Anterior cingulate cortex (tissue), 58 donors: ENCODE measurements at places on chromosomes 2 and 18.

GRCh38 chr2:98736464-98736889 lies 5.5 kb upstream of the MGAT4A start:
- no peak for DNase-seq

- DNase-seq, result no peak
Measured at GRCh38 chr2:46241344-46241743, 55.9 kb upstream of the EPAS1 start.

DNA sequence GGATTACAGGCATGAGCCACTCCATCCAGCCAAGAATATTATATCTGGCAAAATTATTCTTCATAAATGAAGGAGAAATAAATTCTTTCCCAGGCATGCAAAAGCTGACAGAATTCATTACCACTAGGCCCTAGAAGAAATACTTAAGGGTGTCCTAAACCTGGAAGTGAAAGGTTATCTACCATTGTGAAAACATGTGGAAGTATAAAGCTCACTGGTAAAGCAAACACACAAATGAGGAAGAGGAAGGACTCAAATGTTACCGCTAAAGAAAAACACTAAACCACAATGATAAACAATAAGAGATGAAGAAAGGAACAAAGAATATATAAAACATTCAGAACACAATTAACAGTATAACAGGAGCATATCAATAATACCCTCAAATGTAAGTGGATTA lies 171.8 kb downstream of the CAMKMT start:
- DNase-seq, result no peak

DNA sequence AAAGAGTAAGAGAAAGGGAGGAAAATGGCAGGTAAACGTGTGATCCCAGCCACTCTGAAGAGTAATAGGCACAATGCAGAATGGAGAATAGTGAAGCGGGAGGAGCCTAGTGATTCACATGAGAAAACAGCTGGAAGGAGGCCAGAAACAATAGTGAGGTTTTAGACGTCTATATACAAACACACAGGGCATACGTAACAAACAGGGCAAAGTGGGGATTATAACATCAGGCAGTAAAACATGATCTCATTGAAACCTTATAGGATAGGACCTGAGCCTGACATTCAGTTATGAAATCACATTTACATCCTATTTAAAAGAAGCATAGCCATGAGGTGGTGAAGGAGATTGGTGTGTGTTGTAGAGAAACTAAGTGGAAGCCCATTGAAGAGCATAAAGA lies 33.0 kb upstream of the GATA6 start:
- DNase-seq, result no peak

DNA sequence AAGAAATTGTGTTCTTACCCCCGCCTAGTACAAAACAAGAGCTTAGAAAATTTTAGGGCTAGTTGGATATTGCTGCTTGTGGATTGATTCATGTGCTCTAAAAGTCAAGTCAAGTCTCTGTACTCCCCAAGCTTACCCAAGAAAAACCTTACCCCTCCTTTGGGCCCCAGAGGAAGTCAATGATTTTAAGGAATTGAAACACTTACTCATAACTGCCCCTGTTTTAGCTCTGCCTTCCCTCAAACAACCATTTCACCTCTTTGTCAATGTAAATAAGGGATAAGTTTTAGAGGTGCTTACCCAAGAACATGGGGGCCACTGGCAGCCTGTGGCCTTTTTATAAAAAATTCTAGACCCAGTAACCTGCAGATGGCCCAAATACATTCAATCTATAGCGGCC lies 136.6 kb upstream of the RMP24 start:
- no peak for DNase-seq

GRCh38 chr2:237510502-237511217 lies 23.6 kb downstream of the MLPH start:
- DNase-seq, result no peak

- DNase-seq, result no peak
Measured at GRCh38 chr18:58541789-58542425, 87.0 kb downstream of the ALPK2 start.

DNA sequence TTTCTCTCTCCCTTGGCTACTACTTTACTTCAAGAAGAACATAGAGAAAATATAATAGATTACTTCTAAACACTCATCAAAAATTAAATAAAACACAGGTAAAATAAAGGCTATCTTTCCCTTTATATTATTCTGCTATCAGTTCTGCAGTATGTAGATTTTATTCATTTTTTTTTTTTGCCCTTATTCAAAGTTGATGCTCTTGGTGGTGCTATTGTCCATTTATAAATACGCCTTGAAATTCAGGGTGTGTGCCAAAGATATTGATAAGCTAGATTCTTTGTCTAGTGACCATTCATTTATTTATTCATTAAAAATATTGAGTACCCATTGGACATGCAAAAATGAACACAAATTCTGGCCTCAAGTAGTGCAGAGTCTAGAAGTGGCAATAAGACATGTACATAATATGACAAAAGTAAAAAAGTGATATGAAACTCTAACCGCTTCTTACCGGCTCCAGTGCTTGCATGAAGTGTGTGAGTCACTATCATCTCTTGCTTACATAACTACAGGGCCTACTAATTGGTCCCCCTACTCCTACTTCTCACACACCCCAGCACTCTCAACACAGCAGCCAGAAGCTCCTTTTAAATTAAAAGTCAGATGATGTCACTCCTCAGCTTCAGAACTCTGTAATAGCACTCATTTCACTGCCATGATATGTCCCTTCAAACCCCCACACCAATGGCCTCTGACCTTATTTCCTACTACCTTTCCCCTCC lies 208.3 kb upstream of the FANCL start:
- no peak for DNase-seq

DNA sequence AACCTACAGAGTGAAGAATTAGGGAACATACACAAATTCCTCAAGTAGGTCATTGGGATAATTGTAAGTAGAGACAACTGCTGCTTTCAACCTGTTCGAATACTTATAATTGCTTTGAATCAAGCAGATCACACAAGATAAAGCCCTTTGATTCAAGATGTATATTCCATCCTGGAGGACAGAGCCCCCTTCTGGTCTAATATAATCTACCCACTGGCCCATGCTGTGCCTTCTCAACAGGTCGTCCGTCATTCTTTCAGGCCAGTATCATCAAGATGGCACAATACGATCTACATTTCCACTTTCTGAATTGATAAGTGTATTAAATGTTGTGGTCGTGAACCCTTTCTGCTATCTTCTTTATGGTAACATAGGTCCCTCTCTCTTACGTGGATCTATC lies 387.0 kb upstream of the CDH19 start:
- no peak for DNase-seq

DNA sequence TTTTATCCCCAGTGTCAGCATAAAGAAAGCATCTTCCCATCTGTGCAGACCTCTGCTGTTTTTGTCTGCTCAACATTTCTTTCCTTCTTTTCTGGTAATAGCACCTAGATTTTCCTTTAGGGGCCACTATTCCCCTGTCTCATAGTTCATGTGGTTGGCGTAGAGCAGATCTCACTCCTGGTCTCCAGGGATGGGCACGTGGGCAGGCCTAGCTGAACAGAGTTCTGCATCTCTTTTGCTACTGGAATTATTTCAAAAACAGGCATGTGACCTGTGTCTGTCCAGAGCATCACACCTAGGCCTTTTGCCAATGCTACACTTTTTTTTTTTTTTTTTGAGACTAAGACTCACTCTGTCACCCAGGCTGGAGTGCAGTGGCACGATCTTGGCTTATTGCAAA lies 17.7 kb upstream of the ICOS start:
- DNase-seq, result no peak

GRCh38 chr2:224513991-224514390 lies 71.2 kb downstream of the CUL3 start:
- DNase-seq, result no peak

GRCh38 chr2:76870581-76870980 lies 651.6 kb downstream of the LRRTM4 start:
- DNase-seq, result no peak

DNA sequence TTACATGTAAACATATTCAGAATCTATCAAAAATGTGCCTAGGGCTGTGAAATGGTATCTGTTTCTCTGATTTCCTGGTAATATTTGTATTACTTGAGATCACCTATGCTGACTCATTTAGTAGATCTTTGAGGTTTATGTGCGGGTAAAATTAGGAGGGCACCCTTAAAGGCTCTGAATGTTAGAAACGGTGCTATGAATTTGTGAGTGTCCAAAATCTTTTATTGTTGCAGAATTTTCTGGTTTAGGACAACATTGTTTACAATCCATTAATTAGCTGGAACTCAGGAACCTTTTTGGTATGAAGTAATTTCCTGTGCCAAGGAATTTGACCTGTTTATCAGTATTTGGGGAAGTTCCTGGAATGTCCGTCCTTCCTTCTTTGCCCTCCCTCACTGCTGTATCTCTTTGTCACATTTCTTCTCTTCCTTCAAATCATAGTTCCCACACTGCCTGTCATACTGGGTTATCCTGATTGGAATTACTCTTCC lies 130.5 kb downstream of the TANC1 start:
- no peak for DNase-seq

DNA sequence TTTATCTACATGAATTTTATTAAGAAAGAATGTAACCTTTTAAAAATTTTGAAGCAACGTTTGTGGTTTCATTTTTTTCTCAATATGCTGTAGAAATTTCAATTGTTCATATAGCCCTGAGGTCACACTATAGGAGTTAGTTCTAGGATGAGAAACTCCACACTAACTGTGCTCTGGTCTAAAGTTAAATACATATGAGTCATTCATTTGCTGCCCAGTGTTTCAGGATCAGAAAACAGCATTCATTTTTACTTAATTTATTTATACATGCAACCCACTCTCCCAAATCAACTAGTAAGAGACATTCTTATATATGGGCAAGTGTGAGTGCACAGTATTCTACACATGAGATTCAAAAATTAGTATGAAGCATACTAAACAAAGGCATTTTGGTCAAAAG lies 137.9 kb downstream of the DOCK10 start:
- no peak for DNase-seq

DNA sequence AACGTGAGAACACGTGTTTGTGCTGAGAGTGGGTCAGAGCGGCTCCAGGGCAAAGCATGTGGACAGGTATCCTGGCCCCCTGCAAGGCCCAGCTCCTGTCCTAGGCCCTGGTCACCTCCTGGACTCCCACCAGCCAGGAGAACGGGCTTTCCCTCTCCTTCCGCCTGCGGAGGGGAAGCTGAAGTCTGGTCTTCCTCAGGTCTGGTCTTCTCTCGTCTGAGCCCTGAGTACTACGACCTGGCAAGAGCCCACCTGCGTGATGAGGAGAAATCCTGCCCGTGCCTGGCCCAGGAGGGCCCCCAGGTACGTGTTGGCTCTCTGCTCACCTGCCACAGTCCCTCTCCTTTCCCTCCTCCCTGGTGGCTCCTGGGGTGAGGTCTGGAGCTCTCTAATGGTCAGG lies 963 bp downstream of the GNLY start:
- no peak for DNase-seq

DNA sequence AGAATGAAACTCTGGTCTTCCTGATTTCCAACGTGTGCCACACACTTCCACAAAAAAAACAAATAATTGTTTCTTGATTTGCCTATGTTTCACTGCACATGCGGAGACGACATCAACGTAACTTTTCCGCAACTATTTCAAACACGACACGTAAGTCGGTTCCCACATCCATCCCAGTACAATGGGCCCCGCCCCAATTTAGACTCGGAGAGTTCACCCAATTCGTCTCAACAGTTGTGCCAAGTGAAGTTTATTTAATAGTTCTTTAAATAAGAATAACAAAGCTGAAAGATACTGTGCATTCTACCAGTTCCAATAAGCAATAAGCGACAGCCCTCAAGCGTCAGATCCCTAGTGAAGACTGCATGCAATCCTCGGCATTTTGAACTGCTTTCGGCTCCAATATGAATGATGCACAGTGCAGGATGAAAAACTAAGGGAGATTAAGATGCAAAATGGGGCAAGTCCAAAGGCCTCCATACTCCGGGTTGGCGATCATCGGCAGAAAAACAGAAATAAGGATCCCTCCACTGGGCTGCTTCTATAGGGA lies 664 bp downstream of the CCT4 start:
- no peak for DNase-seq

DNA sequence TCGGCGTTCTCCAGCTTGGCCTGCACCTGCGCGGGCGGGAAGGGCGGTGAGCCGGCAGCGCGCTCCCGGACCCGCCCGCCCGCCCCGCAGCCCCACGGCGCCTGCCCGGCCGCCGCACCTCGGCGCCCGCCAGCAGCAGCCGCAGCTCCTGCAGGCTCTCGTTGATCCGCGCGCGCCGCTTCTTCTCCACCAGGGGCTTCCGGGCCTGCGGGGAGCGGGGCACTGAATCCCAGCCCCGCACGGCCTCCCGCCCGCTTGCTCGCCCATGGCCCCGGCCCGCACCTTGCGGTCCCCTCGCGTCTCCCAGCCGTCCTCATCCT lies 335 bp downstream of the HES6 start:
- DNase-seq, result no peak

- DNase-seq, result no peak
Measured at GRCh38 chr18:47999801-48000248, 69.4 kb upstream of the SMAD2 start.

DNA sequence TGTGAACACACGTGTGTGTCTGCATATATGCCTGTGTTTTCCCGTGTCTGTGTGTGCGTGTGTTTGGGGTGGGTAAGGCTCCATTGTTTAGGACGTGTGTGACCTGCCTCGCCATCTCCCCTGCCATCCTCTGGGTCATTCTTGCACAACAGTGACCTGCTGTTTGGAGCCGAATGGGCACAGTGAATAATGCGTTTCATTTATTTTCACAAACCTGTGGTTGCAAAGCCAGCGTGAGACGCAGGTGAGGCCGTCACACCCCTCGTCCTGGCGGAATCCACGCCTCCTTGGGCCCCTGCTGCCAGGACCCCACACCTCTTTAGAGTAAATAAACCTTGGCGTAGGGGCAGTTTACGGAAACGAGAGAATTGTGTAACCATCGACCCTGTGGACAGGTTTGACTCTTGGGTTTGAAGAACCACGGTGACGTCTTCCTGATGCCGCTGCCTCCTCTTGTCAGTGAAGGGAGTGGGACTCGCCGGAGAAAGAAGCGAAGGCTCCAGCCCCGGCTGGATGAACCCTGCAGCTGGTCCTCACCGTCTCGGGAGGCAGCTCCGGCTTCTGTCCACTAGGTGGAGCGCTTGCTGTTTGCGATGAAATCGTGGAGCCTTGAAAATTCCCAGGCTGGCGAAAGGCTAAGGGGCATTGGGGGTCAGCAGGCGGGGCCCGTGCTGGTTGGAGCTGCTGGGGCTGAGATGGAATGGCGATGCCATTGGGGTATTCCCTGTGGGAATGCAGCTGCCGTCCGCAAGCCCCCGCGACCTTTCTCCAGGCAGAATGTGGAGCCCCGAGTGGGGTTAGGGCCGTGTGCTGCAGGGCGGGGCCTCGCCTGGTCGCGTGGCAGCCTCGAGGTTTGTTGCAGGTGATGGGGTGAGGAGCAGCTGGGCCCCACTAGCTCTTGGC lies 81.1 kb downstream of the RTP5 start:
- DNase-seq, result peak; percentile 47

DNA sequence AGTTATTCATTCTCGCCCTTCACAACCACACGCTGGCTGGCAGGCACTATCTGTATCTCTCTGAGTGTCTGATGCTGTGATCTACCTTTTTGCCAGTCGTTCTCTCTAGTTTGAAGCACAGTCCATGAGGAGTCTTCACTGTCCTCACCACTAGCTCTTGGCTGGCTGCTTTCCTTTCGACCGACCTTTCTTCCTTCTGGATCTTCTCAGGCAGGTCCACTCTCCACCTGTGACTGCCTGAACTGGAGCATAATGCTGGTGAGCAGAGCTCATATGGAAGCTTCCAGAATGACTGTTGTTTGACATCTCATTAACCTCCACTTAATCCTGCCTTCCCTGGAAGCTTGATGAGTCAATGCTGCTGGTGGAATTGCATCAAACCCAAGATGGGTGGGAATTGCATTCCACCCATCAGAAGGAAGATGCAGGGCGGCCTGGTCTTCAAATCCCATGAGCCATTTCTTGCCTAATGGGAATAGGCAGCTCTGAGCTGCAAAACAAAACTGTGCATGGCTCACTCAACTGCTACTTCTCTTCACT lies 283.5 kb upstream of the HDAC4 start:
- no peak for DNase-seq
